Activated CD8-positive, alpha-beta T cell treated with anti-CD3 and anti-CD28 coated beads, Interleukin-2, amount 10 ng/mL, durations not matched to agents 7 days and 5 days (primary cell): ENCODE measurements at places on chromosomes 1 and 21. TPM values are rescaled to one million over a fixed set of nuclear protein-coding genes. Genes with fewer than 3 reads are reported as not detected.

Gene SRSF11
- total RNA-seq = 169 TPM

Gene VWA1
- 0.29 TPM for total RNA-seq

Gene COA6
- total RNA-seq = 40.0 TPM

Gene KCNQ4
- 0.87 TPM for total RNA-seq

Gene MARK1
- not detected for total RNA-seq

DNA sequence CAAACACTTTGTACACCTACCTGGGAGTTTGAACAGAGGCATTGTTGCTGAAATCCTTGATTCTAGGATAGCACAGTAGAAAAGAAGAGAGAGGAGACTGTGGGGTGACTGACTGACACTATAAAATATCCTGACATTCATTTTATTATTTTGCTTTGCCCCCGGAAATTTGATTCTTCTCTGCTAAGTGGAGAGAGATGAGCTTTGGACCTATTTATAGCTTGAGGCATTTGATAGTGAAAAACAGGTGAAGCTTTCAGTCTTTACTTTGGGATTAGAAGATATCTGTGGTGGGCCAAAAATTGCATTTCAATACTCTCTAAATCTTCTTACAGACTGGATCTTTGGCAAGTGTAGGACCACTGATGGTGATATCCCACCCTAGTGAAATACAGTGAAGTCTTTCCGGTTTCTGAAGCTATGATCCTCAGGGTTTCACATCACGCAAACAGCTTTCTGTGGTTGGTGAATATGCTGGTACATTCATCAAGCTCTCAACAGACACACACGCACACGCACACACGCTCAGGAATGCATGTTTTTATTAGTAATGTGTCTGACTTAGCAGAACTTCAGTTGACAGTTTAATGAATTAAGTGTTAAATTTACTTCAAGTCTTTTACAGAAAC lies at the start of gene AMPD1:
AMPD1 (minus strand) TSS at position 117 of the 629 bp plus-strand sequence; CDS start at position 42, 75 bp downstream.
- H3K36me3 ChIP-seq = no peaks in the 10 kb centered on the region
- no peak within 1 kb of the TSS for H3K27ac ChIP-seq
- no peak within 1 kb of the TSS for H3K4me3 ChIP-seq
- H3K27me3 ChIP-seq = peaks cover 9% of the 10 kb centered on the region
- no peak for DNase-seq

GRCh38 chr1:226864311-226864710 lies 6.1 kb upstream of the PSEN2 start:
- H3K4me1 ChIP-seq = peaks cover 12% of the 10 kb centered on the region
- no peaks in the 10 kb centered on the region for H3K36me3 ChIP-seq
- DNase-seq = no peak
- peaks cover 20% of the 10 kb centered on the region for H3K27me3 ChIP-seq

- no peak overlapping the region for H3K27ac ChIP-seq
- no peaks in the 10 kb centered on the region for H3K4me1 ChIP-seq
- no peaks in the 10 kb centered on the region for H3K36me3 ChIP-seq
- H3K27me3 ChIP-seq = peaks cover 17% of the 10 kb centered on the region
Observed at GRCh38 chr1:39625462-39626273, 13.8 kb downstream of the HEYL start.

DNA sequence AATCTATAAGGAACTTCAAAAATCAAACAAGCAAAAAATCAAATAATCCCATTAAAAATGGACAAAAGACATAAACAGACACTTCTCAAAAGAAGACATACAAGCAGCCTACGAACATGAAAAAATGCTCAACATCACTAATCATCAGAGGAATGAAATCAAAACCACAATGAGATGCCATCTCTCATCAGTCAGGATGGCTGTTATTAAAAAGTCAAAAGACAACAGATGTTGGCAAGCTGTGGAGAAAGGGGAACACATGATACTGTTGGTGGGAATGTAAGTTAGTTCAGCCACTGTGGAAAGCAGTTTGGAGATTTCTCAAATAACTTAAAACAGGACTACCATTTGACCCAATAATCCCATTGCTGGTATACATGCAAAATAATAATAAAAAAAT lies 226.4 kb downstream of the S1PR1 start:
- no peaks in the 10 kb centered on the region for H3K36me3 ChIP-seq
- no peak overlapping the region for H3K27ac ChIP-seq
- DNase-seq = no peak
- no peaks in the 10 kb centered on the region for H3K4me1 ChIP-seq

DNA sequence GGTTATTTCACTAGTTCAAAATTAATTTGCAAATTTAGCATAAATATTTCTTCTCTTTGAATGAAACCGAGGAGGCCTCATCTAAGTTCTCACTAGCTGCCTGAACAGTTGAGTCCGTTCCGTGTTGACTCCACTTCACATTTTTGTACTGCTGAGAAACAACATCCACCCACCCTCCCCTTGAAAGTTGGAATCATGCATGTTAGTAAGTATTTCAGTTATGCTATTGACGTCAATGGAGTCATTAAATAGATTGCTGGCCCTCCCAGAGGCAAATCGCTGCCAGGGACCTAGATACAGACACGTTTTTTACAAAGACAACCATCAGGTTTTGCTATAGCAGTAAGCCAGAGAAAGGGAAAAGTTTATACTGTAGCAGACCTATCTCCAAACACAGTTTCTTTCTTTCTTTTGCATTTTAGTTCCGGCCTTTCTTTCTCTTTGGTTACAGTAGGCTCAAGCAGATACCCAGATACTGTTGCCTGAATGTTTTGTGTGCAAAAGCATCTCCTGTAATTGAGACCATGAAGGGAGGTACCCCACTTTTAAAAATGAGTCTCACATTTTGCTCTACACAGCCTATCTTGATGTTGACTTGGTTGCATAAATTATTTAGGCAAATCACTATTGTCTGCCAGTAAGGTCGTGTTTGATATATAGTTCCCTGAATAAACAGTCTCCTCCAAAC lies 262.6 kb upstream of the SGIP1 start:
- peaks cover 56% of the 10 kb centered on the region for H3K4me1 ChIP-seq
- no peak for DNase-seq
- H3K27ac ChIP-seq = peak overlapping the region; percentile 54
- no peaks in the 10 kb centered on the region for H3K27me3 ChIP-seq

DNA sequence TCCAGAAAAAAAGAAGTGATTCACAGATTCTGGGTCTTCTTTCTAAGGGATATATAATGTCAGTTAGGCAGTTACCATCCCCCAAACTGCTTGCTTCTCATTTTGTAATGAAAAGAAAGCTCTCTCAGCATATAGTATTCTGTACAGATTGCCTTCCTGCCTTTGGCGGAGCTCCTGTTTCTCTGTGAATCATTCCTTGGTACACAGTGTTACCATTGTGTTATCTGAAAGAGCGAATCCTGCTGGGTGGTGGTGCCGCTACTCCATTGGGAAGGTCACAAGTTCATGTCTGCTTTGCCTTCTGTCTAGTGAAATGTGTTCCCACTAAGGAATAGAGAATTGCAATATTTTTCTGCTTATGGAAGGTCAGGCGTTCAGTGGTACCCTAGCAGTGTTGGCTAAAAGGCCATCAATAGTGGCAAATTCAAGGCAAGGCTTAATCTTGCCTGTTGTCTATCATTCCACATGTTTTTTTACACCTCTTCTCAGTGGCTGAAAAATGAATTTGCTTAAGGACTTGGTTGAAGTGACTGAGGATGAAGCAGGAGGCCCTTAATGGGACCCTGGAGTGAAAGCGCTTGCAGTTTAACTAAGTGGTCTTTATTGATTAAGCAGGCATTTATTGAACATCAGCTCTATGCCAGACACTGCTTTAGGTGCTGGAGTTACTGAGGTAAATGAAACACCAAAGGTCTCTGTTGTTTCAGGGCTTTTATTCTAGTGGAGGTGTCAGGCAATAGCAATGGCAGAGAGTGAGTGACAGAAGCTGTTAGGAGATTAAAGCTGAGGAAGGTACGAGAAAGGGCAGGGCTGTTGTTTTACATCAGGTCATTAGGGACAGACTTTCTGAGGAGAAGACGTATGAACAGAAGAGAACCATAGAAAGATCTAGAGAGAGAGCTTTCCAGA lies 186.7 kb downstream of the PDE4B start:
- peaks cover 5% of the 10 kb centered on the region for H3K27me3 ChIP-seq
- no peak for DNase-seq
- no peaks in the 10 kb centered on the region for H3K4me1 ChIP-seq
- H3K27ac ChIP-seq = no peak overlapping the region
- H3K36me3 ChIP-seq = no peaks in the 10 kb centered on the region

GRCh38 chr1:11779715-11780379 lies 17.9 kb downstream of the C1orf167 start:
- H3K4me1 ChIP-seq = peaks cover 2% of the 10 kb centered on the region
- no peak for DNase-seq
- no peak overlapping the region for H3K27ac ChIP-seq
- H3K4me3 ChIP-seq = no peak overlapping the region
- H3K27me3 ChIP-seq = no peaks in the 10 kb centered on the region

- DNase-seq = no peak
- no peaks in the 10 kb centered on the region for H3K4me1 ChIP-seq
- no peak overlapping the region for H3K27ac ChIP-seq
- no peaks in the 10 kb centered on the region for H3K36me3 ChIP-seq
- H3K4me3 ChIP-seq = no peak overlapping the region
- peaks cover 9% of the 10 kb centered on the region for H3K27me3 ChIP-seq
Observed at GRCh38 chr1:224524679-224525078, 90.1 kb upstream of the WDR26 start.

GRCh38 chr1:215143497-215143896 lies 61.0 kb downstream of the KCNK2 start:
- DNase-seq = no peak
- H3K27ac ChIP-seq = no peak overlapping the region
- H3K4me3 ChIP-seq = no peak overlapping the region
- no peaks in the 10 kb centered on the region for H3K36me3 ChIP-seq
- H3K4me1 ChIP-seq = no peaks in the 10 kb centered on the region

GRCh38 chr1:44895919-44896734 lies 53.1 kb upstream of the PTCH2 start:
- no peak for DNase-seq
- H3K27me3 ChIP-seq = no peaks in the 10 kb centered on the region
- peaks cover 19% of the 10 kb centered on the region for H3K36me3 ChIP-seq
- H3K4me1 ChIP-seq = no peaks in the 10 kb centered on the region

DNA sequence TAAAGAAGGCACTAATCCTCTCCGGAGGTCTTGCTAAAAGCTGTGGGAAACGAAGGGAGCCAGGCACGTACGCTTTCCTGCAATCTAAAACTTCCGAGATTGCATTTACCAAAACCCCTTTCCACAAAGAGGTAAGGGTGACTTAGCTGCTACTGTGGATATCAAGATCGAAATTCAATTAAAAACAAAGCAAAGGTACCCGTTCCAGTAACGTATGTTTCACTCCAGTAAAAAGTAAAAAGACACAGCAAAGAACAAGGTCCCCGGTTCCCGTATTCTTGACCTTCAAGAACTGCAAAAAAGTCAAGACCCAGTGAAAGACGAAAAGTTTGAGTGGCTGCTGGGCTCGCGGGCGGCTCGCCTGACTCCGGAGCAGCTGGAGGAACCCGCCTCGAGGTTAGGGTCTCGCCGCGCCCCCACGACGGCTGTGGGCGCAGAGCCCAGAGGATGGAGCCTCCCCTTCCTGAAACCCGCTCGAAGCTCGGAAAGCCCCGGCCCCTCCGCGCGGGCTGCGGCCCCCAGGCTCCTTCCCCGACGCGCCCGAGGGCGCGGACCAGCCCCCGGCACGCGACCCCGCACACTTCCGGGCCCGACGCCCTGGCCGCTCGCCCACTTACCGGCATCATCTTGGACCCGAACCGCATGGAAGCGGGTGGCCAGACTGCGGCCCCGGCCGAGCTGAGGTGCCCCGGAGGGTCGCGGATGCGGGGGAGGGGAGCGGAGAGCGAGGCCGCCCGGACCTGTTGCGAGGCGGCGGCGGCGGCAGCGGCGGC lies 524 bp downstream of the TP53BP2 start:
- peaks cover 33% of the 10 kb centered on the region for H3K4me1 ChIP-seq
- H3K36me3 ChIP-seq = peaks cover 6% of the 10 kb centered on the region
- H3K27ac ChIP-seq = peak overlapping the region; percentile 95
- peak; percentile 61 for DNase-seq
- peak overlapping the region; percentile 84 for H3K4me3 ChIP-seq

- peaks cover 60% of the 10 kb centered on the region for H3K4me1 ChIP-seq
- H3K27me3 ChIP-seq = no peaks in the 10 kb centered on the region
- peak overlapping the region; percentile 50 for H3K27ac ChIP-seq
- peaks cover 33% of the 10 kb centered on the region for H3K36me3 ChIP-seq
Observed at GRCh38 chr1:19442154-19443096, 42.9 kb downstream of the CAPZB start.
